ENCODE measurements at places on chromosomes 6 and 20.

GRCh38 chr20:24871480-24872213, 77.4 kb upstream of the CST7 start:
- DNase-seq: no peak

GRCh38 chr6:112683926-112684325, 336.8 kb downstream of the RFPL4B start:
- DNase-seq: no peak

DNA sequence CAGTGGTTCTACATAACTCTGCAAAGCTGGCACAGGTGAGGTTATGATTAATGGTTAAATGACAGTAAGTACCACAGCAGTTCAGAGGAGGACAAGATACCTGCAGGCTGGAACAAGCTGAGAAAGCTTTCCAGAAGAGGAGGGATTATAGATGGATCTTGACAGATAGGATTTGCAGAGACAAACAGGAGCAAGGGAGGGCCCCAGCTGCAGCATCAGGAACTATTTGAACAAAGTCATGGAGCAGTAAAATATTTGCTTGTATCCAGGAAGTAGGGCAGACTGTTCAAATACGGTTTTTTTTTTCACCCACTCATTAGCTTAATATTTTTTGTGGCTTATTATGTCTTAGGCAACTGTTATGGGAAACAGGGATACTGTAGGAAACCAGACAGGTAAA, 144.4 kb upstream of the MAN1A1 start:
- no peak for DNase-seq

- DNase-seq: no peak
These were observed 138.4 kb upstream of the RNF24 start for GRCh38 chr20:4153661-4154238.

- peak; percentile 34 for DNase-seq
These were observed at the start of gene RNF182 for GRCh38 chr6:13924949-13925881. RNF182 (plus strand) TSS chr6:13924952; CDS start chr6:13977120, 52,168 bp downstream.

GRCh38 chr6:139327038-139327437, 35.2 kb upstream of the TXLNB start:
- no peak for DNase-seq

DNA sequence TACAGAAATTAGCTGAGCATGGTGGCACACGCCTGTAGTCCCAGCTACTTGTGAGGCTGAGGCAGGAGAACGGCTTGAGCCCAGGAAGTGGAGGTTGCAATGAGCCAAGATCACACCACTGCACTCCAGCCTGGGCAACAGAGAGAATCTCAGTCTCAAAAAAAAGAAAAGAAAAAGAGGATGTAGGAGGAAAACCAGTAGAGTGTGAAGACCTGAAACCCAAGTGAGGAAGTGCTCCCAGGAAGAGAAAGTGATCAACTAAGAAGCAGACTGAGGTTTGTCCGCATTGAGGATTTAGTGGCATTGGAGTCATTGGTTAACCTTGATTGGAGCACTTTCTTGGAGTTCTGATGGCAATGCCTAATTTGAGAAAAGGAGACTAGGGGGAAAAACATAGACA, 20.6 kb upstream of the TASP1 start:
- DNase-seq: no peak

GRCh38 chr6:115796829-115797228, 263.9 kb downstream of the FRK start:
- DNase-seq: no peak

GRCh38 chr20:1489764-1490436, 1.3 kb downstream of the SIRPB2 start:
- no peak for DNase-seq

GRCh38 chr20:16208443-16208842, 364.8 kb downstream of the KIF16B start:
- no peak for DNase-seq

GRCh38 chr6:11412011-11412424, 125.5 kb upstream of the TMEM170B start:
- DNase-seq: no peak

- DNase-seq: no peak
These were observed 15.6 kb upstream of the MATN4 start for GRCh38 chr20:45323731-45324130.

DNA sequence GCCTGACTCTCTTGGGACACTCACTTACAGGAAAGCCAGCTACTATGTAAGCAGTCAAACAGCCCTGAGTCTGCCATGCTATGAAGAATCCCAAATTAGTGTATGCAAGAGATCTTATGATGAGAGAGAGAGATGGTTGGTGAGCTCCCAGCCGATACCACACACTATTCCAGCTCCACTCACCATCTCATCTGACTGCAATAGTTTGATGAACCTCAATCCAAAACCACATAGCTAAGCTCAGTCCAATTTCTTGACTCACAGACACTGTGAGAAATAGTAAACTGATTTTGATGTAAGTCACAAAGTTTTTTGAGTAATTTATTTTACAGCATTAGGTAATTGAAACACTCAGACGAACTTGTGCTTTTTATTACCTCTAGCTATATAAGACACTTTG, 441.4 kb downstream of the COL12A1 start:
- DNase-seq: no peak

DNA sequence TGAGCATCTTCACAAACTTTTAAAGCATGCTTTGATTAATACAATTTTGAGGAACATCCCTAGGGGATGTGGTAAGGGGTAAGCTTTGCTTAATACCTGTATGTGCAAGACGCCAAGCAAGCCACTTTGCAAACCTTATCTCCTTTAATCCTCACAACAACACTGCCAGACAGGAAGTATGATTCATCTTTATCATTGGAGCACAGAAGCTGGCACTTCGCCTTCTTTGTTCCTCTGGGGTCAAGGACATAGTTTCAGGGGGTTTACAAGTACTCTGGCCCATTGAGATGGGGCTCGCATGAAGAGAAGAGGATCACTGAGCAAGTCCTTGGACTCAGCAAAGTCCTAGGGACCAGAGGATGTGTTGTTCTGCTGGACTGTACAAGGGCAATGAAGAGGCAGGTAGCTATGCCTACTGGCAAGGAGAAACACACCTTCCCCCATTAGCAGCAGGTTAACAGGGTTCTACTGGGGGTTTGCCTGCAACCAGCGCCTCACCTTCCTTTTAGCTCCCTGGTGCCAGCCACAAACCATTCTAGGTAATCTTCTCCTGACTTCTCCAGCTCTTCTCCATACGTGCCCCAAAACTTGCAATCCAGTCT, 8.8 kb downstream of the TMEM244 start:
- DNase-seq: no peak

GRCh38 chr20:10763112-10763511, 89.3 kb upstream of the JAG1 start:
- DNase-seq: no peak

DNA sequence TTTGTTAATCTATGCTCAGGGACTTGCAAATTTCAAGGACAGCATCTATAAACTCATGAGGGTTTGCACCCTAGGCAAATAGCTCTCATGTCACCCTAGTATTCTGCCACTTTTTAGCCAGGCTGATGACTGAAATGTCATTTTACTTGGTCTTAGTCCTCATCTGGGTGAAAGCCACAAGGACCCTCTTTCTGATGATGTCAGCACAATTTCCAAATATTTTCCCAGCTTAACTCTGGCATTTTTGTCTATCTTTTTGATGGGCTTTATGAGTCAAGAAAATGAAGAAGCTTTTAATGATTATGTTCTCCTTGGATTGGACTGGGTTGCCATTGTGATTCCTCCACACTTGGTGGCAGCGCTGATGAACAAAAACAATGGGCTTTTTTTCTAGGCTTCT, 420.1 kb upstream of the BTBD3 start:
- no peak for DNase-seq

DNA sequence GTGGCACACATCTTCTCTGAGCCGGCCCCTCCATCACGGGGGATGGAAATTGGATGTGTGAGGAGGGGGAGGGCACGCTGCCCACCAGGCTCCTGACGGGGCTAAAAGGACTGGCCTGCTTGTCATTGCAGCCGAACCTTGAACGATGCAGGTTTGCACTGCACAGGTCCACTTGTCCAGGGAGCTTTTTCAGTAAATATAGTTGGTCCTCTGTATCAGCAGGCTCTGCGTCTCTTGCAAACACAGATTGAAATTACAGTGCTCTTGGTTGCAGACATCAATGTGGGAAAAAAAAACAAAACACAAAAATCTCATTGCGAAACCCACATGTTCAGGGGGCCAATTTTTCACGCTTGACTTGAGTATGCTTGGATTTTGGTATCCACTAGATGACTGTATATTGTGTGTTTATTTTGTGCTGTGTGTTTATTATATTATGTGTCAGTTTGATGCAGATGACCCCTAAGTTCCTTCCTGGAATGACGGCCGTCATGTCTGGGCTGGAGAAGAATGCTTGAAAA, 29.2 kb downstream of the ERMARD start:
- DNase-seq: no peak

GRCh38 chr6:43893073-43893472, 123.1 kb downstream of the VEGFA start:
- no peak for DNase-seq

- DNase-seq: no peak
These were observed 706 bp upstream of the TUBB2B start for GRCh38 chr6:3228046-3228671.

GRCh38 chr6:29651413-29652197, 5.3 kb upstream of the MOG start:
- no peak for DNase-seq

DNA sequence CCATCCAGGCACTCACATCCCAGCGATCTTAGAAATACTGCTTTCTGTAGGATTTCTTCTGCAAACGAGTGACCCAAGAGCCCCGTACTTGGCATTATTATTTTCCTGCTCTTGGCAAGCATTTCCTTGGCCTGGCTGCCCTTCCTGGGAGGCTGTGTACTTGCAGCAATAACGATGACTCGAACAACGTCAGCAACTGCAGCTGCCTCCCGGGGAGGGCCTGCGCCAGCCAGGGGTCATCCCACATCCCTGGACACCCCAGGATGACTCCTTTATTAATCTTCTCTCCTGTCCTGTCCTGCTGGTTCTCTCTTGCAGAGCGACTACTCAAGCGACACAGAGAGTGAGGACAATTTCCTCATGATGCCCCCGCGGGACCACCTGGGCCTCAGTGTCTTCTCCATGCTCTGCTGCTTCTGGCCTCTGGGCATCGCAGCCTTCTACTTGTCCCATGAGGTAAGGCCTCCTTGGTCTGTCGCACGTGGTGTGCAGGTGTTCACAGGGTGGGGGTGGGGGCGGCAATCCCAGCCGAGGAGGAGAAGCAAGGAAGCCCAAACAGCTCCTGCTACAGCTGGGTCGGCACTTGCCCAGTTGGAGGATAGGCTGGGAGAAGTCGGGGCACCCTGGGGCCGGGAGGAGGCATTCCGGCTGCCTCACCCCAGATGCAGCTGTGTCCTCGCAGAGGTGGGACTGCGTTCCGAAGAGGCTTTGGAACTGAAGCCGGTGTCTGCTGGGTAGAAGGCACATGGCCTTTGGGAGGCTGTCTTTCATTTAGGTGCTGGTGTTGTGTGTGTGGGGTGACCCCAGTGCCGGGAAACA, 115.3 kb downstream of the SYNDIG1 start:
- DNase-seq: no peak

- no peak for DNase-seq
These were observed 22.8 kb downstream of the FOXQ1 start for GRCh38 chr6:1334684-1335083.

GRCh38 chr6:143062551-143062950, 1.9 kb downstream of the AIG1 start:
- no peak for DNase-seq

DNA sequence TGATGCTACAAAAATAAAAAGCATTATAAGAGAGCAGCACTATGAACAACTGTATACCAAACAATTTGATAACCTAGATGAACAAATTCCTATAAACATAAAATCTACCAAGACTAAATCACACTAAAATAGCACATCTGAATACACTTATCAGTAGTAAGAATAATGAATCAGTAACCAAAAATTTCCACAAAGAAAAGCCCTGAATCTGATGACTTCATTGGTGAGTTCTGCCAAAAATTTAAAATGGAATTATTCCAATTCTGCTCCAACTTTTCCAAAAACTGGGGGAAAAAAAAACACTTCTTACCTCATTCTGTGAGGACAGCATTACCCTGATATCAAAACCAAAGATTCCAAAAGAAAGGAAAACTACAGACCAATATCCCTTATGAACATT, 206.2 kb downstream of the WDR27 start:
- no peak for DNase-seq

DNA sequence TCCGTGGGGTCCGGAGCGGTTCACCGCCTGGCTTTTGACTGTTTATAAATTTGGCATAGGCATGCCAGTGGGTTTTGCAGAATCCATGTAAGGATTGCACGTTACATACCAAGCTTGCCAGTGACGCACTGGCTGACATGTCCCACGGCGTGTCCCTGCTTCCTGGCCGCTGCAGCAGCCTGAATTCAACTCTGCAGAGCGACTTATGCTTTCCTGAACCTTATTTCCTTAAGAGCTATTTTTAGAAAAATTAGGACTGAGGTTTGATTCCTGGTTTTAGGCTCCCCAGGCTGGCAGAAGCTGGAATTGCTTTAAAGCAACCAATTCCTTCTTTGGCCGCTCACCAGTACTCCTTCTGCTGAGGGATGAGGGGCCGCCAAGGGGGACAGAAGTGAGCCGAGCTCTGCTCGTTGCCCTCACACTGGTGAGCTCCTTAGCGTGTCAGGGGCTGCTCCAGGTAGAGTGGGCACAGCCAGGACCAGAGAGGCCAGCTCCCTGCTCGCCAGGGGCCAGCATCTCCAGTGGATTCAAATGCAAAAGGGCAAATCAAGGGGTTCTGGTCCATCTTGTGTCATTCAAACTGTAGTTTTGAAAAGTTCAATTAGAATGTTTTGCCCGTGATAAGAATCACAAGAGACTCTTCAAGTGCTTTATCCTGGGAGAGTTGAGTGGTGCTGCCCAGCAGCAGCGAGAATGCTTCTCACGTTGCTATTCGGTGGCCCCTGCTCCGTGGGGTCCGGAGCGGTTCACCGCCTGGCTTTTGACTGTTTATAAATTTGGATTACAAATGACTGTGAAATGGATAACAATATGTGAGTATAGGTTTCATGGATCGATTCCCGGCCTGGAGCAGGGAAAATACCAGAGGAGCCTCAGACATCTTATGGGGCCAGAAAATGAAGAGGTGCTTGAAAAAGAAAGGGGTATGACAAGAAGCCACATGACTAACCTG, 17.5 kb upstream of the IRF4 start:
- DNase-seq: no peak

- no peak for DNase-seq
These were observed 2.7 kb upstream of the WFDC11 start for GRCh38 chr20:45672765-45673164.

- no peak for DNase-seq
These were observed 7.9 kb downstream of the ZC2HC1B start for GRCh38 chr6:143872201-143872600.

DNA sequence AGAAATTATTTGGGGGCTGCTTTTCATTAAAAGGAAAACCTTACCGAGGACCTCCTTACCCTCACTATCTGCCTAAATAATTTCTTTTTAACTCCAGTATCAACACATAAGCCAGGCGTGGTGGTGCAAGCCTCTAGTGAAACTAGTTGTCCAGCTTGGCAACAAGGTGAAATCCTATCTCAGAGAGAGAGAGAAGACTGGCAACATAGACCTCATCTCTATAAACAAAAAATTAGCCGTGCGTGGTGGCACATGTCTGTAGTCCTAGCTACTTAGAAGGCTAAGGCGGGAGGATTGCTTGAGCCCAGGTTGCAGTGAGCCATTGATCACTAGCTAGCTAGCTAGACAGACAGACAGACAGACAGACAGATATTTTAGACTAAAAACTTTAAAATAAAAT, 92.5 kb downstream of the ARMC2 start:
- DNase-seq: no peak

Measured in activated T-cell treated with anti-CD3 and anti-CD28 coated beads for 48 hours (primary cell).